Fibroblast of skin of left quadriceps (primary cell): ENCODE measurements at places on chromosomes 7 and 10.

- DNase-seq = peak; percentile 31
Measured at GRCh38 chr10:65394502-65395297, 1531.1 kb upstream of the LRRTM3 start.

DNA sequence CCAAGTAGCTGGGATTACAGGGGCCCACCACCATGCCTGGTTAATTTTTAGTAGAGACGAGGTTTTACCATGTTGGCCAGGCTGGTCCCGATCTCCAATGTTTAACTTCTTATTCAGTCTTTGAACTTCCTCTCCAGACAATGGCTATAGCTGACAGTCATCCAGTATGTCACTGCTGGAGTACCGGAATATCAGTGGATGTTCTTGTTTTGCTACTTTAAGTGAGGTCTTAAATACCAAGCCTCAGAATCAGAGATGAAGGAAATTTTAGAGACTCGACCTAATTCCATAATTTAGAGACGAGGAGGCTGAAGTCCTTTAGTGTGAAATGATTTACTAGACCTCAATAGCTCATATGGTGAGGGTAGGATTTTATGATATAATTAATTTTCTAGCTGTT, 294.8 kb upstream of the KLF6 start:
- DNase-seq = no peak

- no peak for DNase-seq
Measured at GRCh38 chr10:32985775-32986350, 27.8 kb upstream of the ITGB1 start.

- DNase-seq = no peak
Measured at GRCh38 chr10:125556882-125557281, 126.1 kb downstream of the TEX36 start.

GRCh38 chr10:10213237-10213636, 804.4 kb upstream of the CELF2 start:
- DNase-seq = no peak

GRCh38 chr10:84739641-84740040, 411.3 kb downstream of the CCSER2 start:
- no peak for DNase-seq

DNA sequence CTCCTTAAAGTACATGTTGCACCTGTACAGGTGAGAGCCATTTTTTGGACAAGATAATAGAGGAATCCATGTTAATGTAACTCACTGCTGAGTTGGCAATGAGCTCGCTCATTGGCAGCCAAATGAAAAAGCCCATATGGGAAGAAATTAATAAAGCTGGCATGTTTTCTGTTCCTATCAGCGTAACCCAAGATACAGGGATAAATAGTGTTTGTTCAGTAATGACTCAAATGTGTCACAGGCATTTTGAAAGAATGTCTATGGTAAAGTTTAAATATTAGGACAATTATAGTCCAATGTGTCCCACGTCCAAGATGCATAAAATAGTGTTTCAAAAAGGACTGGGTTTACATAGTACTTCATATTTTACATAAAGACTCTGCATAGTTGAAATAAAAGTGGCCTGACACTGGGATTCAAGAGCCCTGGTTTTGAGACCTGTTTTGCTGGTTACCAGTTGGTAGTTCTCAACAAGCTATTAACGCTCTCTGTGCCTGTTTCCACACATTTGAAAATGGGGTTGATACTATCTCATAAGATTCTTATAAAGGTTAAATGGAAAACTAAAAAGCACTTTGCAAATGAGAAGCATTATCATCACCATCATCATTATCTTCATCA, 49.1 kb downstream of the MTURN start:
- DNase-seq = no peak

- no peak for DNase-seq
Measured at GRCh38 chr10:84267503-84268126, 22.8 kb downstream of the RGR start.

DNA sequence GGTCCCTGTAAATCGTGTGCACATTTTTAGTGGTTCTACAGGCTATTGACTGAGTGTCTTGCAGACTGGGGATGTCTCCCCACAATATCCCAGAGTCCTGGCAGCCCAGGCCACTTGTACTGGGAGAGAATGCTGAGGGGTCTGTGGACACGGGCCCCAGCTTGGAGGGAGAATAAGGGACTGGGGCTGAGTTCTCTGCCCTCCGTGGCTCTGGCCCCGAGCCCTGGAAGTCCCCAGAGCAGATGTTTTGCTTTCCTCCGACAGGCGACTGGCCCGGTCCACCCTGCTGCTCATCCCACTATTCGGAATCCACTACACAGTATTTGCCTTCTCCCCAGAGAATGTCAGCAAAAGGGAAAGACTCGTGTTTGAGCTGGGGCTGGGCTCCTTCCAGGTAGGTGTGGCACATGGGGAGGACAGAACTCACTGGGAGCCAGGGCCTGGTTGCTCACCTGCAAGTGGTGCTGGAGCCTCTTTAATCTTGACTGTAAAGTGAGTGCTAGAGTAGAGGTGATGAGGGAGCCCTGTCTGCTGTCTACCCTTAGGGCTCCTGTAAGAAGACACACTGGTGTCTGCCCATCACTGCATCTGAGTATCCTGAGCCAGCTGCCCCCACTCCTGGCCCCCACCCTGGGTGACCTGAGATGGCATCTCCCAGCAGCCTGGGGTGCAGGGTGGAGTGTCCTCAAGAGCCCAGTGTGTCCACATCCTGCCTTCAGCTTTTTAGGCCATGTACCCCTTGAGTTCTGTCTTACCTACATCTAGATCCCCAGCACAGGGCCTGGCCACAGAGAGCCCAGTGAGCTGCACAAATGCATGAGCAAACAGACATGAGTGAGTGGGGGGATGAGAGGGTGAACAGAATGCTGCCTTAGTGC, 51.1 kb downstream of the ADCYAP1R1 start:
- DNase-seq = no peak

DNA sequence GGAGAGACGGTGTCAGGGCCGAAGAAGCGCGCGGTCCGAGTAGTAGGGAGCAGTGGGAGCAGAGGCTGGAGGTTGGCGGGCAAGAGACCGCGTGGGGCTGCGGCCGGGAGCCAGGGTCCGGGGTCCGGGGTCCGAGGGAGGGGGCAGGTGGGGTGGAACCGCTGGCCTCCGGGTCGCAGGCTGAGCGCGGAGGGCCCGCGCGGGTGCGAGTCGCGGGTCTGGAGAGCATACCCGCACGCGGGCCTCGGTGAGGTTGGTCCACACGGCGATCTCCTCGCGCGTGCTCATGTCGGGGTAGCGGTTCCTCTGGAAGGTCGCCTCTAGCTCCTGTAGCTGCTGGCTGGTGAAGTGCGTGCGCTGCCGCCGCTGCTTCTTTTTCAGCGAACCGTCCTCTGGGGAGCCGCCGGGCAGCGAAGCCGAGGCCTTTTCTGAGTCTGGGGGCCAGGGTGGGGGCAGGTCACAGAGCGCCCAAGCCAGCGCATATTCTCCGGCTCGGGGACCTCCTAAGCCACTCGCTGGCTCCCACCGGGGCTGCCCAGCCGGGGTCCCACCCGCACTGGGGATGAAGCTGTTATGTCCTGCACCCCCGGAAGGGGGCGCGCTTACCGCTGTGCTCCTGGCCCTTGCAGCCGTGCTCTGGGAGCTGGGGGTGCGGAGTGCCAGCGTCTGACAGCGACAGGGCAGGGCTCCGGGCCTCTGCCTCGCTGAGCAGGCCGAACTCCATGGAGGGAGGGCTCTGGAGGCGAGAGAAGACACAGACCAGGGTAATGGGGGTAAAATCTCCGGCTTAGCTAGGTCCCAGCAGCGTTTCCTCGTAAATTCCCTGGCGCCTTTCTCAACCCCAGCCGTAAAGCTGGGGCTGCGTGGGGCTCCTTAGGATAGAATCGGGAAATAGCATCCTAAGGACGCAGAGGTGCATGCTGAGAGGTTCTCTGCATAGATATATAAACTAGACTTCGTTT, 5.5 kb downstream of the ELOVL3 start:
- DNase-seq = no peak

DNA sequence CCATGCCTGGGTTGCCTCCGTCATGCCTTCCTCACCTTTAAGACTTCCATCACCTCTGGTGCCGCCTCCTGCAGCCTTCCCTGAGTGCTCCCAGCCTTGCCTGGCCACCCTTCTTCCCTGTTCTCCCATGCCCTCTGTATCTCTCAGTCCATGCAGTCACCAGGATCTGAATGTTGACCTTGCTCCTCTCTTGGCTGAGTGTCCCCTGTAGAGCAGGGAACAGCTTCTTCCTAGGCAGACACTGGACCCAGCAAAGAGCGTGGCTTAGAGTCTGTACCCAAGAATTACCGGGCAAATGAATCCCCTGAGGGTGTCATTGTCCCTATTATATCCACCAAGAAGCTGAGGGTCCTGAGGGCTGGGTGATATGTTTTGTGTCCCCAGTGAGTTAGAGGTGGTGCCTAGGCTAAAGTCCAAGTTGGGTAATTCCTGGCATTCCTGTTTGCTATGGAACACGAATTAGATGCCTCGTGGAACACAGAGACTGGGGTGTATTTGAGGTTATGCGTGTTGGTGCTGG, 505.6 kb downstream of the RPS24 start:
- no peak for DNase-seq

- no peak for DNase-seq
Measured at GRCh38 chr7:78968951-78969350, 484.5 kb downstream of the MAGI2 start.

- DNase-seq = no peak
Measured at GRCh38 chr7:1927937-1928644, 258.0 kb downstream of the ELFN1 start.

- peak; percentile 17 for DNase-seq
Measured at GRCh38 chr10:24208661-24209431, at the start of gene KIAA1217. Gene KIAA1217, plus strand, starts transcription at chr10:24209138. Its CDS starts 56 bp downstream, at chr10:24209194.

DNA sequence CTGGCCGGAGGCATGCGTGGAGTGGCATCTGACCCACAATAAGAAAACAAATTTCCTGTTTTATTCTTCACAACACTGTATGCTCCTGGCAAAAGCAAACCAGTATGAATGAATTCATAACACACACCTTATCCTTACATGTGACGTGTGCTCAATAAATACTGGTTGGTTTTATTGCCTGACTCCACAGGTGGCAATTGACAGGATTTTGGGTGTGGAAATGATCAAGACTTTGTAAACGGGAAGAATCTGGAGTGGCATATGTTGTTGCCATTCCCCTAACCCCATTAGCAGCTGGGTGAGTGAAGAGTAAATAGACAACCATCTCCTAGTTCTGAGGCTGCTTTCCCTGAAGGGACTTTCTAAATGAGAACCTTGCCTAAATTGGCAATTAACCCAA, 215.5 kb upstream of the AOAH start:
- DNase-seq = no peak

DNA sequence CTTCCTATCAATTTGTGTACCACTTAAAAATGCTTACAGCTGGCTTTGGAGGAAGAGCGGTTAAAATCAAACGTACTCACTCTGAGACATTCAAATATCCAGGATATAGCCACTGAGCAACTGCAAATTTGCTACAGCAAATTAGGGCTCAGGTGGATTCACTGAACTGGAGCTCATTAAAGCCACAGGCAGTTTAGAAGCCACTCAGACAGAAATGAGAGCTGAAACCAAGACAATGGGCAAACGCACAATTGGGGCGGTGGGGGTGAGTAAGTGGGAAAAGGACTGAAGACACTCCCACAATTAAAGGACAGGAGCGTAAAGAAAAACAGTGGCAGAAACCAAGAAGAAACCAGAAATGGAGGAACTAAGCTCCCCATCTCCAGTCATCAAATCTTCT, 20.5 kb downstream of the MPP7 start:
- no peak for DNase-seq

GRCh38 chr7:531777-532176, 12.1 kb upstream of the PDGFA start:
- no peak for DNase-seq

- DNase-seq = no peak
Measured at GRCh38 chr7:131028295-131028694, 294.3 kb upstream of the KLF14 start.

GRCh38 chr7:149879766-149880637, 6.2 kb downstream of the ATP6V0E2 start:
- no peak for DNase-seq

GRCh38 chr10:90224791-90225566, 523.6 kb downstream of the KIF20B start:
- no peak for DNase-seq

DNA sequence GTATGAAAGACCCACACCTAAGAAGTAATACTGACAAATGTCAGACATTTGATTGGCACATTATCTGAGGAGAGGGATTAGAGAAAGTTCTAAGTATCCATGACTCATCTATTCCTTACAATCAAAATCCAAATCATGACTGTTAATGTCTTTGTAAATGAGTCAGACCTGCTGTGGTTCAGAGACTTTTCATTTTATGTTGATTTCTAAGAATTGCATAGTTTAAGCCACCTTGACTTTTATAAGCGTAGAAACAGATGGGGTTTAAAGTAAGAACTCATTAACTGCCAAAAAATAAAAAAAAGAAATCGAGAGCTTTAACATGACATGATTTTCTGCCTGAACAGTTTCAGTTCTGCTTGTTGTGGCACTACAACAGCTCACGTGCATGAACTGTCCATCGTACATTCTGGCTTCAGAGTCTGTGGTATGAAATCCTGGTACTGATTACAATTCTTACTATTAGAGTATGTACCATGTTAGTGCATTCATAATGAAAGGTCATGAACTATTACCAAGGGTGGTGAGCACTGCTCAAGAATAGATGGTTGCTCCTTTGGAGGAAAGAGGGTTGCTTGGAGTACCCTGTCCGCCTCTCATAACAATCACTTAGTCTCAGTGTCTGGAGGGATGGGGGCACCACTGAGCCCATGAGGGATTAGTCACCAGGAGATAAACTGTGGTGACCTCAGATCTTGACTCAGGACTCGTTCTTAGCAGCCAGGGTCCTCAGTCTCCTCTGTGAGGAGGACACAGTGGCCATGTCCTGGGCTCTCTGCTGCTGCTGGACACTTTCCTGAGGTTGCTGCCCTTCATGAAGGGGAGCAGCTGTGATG, 42.2 kb downstream of the ACSM6 start:
- peak; percentile 49 for DNase-seq

DNA sequence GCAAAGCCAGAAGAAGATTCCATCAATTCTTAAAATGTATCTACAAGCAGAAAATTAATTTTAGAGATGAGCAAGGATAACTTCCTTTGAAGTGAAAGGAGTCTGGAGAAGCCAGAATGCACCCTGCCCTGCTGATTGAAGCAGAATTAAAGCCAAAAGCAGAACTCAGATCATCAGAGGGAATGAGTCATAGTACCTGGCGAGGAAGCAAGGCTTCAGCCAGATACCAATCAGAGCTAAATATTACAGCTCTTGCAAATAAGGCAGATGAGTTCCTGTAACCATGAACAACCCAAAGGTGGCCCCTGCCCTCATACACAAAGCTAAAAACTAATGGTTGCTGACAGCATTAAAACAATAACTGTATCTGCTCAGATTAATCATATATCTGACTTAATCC, 10.4 kb downstream of the HTR7 start:
- DNase-seq = no peak
